ENCODE measurements at places on chromosomes 7 and 10.

- DNase-seq = no peak
Observed at GRCh38 chr10:127977357-127978009, 70.6 kb downstream of the PTPRE start.

DNA sequence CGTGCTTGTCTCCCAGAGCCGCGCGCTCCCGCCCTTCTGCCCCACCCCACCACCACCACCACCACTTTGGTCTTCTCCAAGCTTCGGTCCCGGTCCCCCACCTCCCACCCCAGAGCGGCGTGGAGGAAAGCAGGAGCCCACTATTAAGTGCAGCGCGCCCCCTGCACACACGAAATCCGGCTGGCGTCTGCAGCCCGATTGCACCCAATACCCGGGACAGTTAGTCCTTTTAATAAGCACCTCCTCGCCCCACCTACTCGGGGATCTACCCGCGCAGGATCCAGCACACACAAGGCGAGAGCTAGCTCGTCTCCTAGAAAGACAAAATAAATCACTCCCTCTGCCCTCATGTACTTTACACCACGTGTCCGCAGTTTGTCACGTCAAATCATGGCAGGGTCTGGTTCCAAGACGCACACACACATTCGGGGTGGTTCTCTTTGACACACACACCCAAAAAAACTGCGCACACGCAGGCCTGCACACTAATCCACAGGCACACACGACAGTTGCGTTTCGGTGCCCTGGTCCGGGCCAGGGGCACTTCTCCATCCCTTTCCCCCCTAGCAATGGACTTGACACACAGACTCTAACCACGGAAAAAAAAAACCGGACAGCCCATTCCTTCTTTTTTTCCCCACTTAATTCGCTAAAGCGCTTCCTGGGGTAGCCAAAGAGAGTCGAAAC is 1.6 kb downstream of the SFMBT2 start:
- peak; percentile 78 for DNase-seq

DNA sequence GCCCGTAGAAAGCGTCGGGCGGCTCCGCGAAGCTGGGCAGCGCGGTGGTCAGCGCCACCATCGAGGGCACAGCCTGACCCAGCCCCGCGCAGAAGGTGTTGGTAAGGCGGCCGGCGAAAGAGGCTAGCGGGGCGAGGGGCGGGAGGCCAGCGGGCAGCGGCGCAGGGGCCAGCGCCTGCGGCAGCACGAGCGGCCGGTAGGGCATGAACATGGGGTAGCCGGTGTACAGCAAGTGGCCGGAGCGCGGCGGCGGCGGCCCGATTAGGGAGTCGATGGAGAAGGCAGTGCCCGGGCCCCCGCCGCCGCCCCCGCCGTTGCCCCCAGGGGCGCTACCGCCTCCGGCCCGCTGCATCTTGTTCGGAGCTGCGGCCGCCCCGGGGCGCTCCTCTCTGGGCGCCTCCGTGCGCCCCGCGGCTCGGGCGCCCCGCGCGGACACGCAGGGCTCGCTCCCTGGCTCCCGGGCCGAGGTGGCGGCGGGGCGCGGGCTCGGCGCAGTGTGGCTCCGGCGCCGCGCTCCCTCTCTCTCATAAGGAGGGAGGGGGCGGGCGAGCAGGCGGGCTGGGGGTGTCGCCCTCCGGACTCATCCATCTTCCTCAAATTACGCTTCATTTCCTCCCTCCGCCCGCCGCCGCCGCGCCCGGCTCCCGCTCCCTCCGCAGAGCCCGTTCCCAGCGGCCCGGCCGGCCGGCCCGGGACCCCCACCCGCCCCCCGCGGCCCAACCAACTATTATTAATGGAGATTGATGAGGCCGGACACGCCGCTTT is at the start of gene GBX1:
Gene GBX1 (minus strand): TSS at position 498 of the 765 bp plus-strand sequence. CDS start 146 bp downstream, at position 352.
- peak; percentile 14 for DNase-seq

DNA sequence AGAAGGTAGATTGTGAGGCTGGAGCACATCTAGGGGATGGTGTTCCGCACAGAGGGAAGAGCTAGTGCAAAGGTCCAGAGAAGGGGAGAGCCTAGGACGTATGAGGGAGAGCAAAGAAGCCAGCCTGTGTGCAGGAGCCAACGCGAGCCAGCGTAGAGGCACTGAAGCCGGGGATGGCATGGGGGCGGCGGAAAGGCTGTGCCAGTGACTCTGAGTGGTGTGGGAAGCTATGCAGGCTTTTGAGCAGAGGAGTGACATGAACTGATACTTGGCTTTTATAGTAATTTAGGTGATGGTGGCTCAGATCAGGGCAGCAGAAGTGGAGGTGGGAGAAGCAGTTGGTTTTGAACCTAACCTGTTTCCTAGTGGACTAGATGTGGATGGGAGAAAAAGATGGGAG is 65.8 kb downstream of the ATXN7L1 start:
- no peak for DNase-seq

DNA sequence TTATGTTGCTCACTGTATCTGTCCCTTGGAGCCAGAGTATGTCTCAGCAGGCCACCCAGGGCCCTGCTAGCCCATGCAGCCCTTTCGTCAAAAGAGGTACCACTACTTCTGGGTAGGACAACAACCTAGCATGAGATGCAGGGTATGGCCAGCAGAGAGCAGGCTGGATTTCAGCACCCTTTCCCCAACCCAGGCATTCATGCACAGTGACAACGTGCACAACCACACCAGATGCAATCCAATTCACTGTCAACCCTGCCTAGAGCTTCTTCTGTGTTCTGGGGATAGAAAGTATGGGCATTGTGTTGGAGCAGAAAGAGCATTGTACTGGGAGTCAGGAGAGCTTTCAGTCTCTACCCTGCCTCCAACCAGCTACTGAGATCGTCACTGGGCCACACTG is 37.9 kb downstream of the JAZF1 start:
- DNase-seq = no peak

DNA sequence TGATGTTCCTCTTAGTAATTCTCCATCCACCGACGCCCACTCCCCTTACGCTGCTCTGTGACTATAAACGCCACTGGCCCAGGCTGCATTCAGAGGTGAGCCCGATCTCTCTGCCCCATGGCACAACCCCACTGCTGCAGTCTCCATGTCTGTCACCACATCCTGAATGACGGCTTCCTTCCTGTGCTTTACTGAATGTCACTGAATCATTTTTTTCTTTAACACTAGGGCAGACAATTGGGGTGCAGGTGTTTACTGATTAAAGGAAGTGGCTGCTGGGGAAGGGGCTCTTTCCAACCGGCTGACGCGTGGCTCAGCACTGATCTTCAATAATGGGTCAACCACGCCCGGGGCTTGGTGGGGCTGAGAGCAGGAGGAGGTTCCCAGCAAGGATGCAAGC is 208.3 kb downstream of the USP6NL start:
- DNase-seq = peak; percentile 94

DNA sequence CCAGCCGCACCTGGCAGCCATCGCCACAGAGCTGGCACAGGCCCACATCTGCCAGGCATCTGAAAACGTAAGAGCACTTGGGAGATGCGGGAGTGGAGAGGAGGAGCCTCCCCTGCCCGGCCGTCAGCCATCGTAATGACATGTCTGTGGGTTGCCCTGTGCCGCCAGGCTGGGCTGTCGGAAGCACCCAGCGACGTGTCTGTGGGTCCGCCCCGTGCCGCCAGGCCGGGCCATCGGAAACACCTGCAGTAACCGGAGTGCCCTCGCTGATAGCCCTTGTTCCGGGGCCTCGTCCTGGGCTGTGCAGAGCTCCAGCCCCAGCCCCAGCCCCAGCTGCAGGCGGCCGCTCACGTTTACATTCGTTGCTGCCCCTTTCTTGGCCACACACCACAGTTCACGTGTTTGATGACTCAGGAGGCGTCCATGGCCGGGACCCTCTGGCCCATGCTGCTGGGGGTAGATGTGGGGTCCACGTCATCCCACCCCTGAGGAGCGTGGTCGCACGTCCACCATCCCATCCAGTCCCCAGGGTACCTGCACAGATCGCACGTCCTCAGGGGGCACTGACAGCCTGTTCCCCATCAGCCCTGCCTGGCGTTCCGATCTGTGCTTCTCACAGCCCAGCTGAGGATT is 30.0 kb upstream of the PRKAR1B start:
- DNase-seq = no peak

DNA sequence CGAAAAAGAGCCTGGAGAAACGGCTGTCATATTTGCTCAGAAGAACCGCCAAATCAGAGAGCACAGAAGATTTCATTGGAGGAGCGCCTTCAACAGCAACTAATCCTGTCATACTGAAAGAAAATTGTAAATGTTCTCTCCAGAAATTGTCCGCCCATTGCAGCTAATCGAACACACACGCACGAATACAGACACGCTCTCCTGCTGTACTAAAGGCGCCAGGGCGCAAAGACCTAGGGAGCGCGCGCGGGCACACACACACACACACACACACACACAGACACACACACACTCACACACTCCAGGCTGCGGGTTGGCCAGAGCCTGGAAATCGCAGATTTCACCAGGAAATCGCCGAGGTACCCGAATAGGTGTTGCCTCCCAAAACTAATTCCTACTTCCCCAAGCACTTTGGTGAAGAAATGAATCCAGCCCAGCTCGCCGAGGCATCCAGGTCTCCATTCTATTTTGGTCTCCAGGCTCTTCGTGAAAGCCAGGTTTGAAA is at the start of gene CHRM2:
Gene CHRM2 (plus strand): TSS at position 157 of the 505 bp plus-strand sequence. CDS start 146,214 bp downstream, outside the sequence.
- no peak for DNase-seq

- DNase-seq = no peak
Observed at GRCh38 chr7:19816128-19816527, 42.7 kb upstream of the TMEM196 start.

- DNase-seq = peak; percentile 72
Observed at GRCh38 chr10:70403483-70404035, 386 bp upstream of the EIF4EBP2 start.

- DNase-seq = no peak
Observed at GRCh38 chr7:117800406-117800805, 72.8 kb downstream of the CTTNBP2 start.

DNA sequence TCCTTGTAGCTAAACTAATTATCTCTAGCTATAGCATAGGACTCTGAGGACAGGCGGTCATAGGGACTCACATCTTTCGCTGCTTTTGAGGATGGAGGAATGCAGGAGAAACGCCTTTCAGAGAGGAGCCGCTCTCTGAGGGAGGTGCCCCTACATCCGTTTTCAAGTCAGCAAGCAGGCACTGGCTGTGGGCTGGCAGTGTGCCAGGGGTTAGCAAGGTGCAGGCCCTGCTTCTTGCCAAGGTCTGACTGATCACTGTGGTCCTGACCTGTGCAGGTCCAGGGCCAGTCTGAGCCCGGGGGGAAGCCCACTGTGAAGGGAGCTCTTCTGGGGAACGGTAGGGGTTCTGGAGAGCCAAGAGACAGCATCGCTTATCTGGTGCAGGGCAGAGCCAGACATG is 89.4 kb downstream of the SH3PXD2A start:
- DNase-seq = no peak

GRCh38 chr10:33190406-33190805 is 144.1 kb downstream of the NRP1 start:
- DNase-seq = no peak

DNA sequence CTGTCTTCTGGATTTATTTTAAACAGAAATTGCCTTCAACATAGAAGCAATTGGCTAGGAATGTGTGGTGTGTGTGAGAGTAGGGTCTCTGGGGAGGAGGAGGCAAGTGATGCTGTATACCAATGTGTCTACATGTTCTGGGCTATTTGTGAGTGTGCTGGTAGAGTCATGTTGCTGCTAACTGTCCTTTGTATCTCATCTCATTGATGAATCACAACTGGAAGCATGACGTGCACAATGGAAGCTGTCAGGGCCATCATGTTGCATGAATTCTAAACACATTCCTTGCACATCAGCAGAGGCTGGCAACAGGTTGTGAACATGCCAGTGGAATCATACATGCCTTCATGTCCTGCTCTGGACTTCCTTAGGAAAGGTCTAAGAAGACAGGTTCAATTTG is 199.7 kb downstream of the BMPER start:
- DNase-seq = no peak

- no peak for DNase-seq
Observed at GRCh38 chr10:45227456-45227855, 88.0 kb downstream of the OR13A1 start.

- no peak for DNase-seq
Observed at GRCh38 chr10:131050162-131050766, 261.3 kb downstream of the TCERG1L start.

DNA sequence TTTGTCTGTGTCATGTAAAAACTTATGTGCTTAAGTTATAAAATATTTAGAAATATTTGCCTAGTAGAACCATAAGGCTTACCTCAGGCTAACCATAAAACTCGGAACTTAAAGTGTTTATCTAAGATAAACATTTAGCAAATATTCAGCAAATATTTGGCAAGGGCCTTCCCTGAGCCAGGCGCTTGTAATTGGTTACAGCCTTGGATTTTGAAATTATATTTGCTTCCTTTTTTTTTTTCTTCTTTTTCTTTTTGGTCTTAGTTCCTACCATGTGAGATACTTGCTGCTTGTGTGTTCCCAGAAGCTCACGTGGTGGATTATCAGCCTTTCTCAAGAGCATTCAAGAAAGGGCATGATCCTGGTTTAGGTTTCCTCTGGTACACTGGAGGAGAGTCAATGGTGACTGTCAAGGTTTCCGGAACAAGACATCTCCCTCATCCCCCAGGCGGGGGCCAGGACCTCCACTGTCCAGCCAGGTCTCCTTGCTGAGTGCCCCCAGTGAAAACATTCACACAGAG is 5.2 kb upstream of the BRI3 start:
- DNase-seq = no peak

GRCh38 chr7:141071260-141071854 is 2.5 kb upstream of the TMEM178B start:
- no peak for DNase-seq

GRCh38 chr10:71431239-71432100 is 34.8 kb downstream of the CDH23 start:
- DNase-seq = no peak

- no peak for DNase-seq
Observed at GRCh38 chr7:98200364-98200763, 10.9 kb upstream of the BHLHA15 start.

DNA sequence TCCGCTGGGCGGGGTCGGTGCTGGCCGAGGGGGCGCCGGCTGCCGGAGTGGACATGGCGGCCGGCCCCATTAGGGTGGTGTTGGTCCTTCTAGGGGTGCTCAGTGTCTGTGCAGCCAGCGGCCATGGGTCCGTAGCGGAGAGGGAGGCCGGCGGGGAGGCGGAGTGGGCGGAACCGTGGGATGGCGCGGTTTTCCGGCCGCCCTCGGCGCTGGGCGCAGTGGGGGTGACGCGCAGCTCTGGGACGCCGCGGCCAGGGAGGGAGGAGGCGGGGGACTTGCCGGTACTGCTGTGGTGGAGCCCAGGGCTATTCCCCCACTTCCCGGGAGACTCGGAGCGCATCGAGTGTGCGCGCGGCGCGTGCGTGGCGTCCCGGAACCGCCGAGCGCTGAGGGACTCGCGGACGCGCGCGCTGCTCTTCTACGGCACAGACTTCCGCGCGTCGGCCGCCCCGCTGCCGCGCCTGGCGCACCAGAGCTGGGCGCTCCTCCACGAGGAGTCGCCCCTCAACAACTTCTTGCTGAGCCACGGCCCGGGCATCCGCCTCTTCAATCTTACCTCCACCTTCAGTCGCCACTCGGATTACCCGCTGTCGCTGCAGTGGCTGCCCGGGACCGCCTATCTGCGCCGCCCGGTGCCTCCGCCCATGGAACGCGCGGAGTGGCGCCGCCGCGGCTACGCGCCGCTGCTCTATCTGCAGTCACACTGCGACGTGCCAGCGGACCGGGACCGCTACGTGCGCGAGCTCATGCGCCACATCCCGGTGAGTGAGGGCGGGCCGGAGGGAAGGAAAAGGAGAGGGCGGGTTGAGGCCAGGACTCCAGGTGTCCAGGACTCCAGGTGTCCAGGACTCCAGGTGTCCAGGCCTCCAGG is 9.3 kb upstream of the CHCHD1 start:
- DNase-seq = peak; percentile 83

GRCh38 chr7:43108255-43109011 is 4.0 kb upstream of the HECW1 start:
- peak; percentile 68 for DNase-seq

All from Kasumi-1 (cell line).